ENCODE measurements at places on chromosomes 13 and 19.

- ATAC-seq, result no peak
These were observed 10.5 kb upstream of the ELF1 start for GRCh38 chr13:41029629-41030028.

DNA sequence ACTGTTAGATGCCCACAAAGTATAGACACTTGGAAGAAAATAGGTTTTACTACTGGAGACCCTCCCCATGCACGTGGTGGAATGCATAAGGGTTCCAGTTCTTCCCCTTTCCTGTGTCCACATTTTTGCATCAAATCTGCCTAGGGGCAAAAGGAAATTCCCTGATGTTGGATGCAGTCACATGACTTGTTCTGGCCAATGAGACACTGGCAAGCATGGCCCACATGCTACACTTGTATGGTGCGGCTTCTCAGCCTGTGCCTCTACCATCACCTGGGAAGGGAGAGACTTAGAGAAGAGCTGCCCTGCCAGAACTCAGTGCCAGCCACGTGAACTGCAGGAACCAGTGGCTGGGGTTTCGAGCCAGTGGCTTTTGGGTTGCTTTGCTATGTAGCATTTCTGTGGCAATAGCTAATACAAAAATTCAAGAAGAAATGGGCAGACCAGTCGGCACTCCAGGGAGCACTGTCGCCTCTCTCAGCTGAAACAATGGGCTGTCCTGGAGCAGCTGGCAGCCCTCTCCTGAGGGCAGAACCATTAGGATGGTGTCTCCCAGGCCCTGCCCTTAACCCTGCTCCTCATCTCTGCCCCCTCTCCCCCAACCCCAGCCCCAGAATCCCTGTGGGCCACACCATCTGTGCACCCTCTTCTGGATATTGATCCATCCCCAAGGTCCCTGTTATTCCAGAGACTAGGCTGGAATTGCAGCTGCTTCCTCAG lies 634.0 kb downstream of the UQCRFS1 start:
- ATAC-seq, result no peak

- ATAC-seq, result no peak
These were observed 563.7 kb downstream of the EFNB2 start for GRCh38 chr13:105971738-105972137.

DNA sequence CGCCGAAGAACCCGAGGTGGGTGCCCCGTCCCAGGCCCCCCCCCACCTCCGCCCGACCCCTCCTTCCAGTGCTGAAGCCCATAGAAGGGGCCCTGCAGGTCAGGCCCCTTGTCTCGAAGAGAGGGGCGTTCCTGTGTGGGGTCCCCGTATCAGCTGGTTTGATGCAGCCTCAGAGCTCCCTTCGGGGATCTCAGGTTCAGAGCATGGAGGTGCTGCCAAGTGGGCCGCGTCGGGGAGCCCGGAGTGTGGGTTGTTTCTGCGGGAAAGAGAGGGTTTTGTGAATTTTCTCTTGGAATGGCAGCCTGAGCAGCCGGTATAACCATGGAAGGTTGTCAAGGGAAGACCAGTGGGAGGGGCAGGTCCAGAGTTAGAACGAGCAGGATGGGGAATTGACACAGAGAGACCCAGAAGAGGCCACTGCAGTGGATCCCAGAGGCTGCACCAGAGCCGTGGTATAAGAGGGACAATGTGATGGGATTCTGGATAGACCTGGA lies 384 bp downstream of the TRAPPC2B start:
- peak; percentile 28 for ATAC-seq

DNA sequence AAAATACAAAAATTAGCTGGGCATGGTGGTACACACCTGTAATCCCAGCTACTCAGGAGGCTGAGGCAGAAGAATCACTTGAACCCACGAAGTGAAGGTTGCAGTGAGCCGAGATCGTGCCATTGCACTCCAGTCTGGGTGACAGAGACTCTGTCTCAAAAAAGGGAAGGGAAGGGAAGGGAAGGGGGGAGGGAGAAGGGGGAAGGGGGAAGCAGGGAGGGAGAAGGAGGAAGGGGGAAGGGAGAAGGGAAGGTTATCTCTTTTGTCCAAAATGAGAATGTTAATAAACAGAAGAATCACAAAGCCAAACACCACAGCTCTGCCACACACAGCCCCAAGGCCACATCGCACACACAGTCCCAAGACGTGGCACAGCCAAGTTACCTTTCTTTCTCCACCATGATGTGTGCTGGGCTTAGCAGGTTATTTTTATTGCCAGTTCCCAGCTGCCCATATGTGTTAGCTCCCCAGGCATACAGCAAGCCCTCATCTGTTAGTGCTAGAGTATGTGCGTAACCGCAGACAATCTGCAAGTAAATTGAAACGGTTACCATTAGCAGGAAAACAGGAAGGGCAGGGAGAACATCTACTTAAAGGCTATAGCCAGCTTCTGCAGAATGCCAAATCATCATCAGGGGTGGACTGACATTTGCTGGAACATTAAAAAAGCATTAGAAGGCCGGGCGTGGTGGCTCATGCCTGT lies 34.3 kb downstream of the RCBTB1 start:
- no peak for ATAC-seq

DNA sequence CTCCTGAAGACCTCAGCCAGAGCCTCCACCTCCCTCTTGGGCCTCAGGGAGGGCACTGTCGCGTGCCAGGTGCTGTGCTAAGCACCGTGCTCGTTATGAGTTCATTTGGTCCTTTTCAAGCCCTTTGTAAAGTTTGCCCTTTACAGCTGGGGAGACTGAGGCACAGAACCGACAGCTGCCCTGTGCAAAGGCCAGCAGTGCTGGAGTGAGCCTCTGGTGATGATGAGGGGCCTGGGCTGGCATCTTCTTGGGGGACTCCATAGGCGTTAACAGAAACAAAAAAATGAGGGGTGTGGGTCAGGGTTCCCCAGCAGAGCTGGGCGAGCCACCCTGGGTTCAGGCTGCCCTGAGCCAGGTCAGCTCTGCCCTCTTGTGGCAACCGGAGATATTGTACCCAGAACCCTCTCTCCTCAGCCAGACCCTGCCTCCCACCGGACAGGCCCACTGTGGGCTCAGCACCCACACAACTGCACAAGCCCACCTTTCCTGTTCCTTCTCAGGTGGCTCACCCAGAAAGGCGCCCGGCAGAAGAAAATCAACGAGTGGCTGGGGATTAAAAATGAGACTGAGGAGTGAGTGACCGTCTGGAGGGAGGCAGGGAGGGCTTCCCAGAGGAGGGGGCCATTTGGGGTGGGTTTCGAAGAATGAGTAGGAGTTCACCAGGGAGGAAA lies 5.5 kb upstream of the IFI30 start:
- peak; percentile 91 for ATAC-seq

GRCh38 chr13:41470196-41470595 lies 12.8 kb downstream of the RGCC start:
- ATAC-seq, result no peak

GRCh38 chr13:26475176-26476110 lies 82.0 kb upstream of the WASF3 start:
- no peak for ATAC-seq

GRCh38 chr19:10454267-10454666 lies 33.9 kb downstream of the PDE4A start:
- ATAC-seq, result peak; percentile 59

DNA sequence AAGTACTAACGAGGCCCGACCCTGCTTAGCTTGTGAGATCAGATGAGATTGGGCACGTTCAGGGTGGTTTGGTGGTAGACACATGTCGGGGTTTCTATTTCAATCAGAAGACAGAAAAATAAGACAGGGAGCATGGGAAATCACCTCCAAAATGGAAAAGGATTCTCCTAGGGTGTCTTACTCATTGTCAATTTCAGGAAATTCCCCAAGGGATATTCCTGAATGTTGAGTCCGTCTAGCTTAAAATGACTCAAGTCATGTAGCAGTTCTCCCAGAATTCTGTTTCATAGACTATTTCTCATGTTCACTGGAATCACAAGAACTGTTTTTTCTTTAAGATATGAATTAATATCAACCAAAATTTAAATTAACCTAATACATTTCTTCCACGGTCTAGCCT lies 380.1 kb downstream of the EFNB2 start:
- ATAC-seq, result no peak

- ATAC-seq, result no peak
These were observed 209.1 kb downstream of the IRS2 start for GRCh38 chr13:109577191-109577700.

- no peak for ATAC-seq
These were observed 192.8 kb upstream of the TSC22D1 start for GRCh38 chr13:44768775-44769581.

DNA sequence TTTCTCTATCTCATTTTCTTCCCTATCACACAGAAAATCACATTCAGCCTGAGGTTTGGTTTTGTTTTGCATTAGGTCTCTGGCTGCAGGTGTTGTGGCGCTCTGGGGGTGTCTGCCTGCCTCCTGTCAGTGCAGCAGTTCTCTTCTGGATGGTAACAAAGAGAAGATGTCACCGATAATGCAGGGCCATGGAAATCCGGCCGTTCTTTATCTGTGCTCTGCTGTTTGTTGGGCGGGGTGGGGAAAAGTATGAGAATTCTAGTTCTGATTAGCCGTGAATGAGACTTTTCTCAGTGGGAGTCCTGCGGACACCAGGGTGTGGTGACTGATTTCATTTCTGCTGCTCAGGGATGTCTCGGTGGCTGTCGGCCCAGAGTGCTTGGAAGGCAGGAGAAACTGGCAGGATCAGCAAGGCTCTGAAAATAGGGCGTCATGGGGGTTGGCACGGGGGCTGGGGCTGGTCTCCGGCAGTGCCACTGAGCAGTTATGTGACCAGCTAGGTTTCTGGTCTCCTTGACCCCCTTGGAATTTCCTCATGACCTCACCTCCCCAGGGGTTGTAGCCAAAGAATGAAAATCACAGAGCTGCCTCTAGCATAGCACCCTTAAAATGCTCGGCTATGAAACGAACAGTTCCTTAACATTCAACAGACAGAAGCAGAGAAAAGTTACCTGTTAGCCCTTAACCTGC lies 5.0 kb downstream of the RNF113B start:
- ATAC-seq, result peak; percentile 65

DNA sequence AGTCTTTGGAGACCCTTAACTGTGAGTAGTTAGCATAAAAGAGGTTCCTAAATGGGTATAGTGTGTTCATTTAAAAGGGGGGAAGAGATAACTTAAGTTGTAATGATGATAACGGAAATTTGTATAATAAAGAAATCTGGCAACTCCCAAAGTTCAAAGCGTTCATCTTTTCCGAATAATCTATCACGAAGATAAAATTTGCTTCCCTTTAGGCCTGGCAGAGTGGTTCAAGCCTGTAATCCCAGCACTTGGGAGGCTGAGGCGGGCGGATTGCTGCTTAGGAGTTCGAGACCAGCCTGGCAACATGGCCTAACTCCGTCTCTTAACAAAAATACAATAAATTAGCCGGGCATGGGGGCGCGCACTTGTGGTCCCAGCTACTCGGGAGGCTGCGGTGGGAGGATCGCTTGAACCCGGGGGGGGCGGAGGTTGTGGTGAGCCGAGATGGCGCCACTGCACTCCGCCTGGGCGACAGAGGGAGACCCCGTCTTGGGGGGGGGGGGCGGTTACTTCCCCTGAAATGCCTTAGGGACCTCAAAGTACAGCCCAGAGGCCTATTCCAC lies 934 bp downstream of the N4BP2L2 start:
- no peak for ATAC-seq

DNA sequence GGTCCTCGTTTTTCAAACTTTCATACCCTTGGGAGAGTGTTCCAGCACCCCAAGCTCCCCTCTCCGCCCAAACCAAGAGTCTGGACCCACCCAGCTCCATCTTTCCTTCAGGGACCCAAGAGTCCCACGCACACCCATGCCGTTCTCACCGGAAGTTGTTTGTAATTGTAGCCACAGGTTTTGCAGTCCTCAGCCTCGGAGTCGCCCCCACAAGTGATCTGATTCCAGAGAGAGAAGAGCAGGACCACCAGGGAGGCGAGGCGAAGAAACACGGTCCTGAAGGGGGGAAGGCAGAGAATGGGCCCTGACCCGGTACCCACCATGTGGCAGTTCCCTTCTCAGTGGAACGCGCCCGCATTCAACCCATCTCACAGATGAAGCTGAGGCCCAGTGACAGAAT lies 3.4 kb upstream of the LENG1 start:
- no peak for ATAC-seq

Measured in SK-N-SH treated with all-trans-retinoic acid at 6 μM for 48 hours (cell line).